ENCODE measurements at places on chromosomes 16 and 17.
A peak's percentile ranks its signal among the peaks of the same experiment; 100 is the strongest.

DNA sequence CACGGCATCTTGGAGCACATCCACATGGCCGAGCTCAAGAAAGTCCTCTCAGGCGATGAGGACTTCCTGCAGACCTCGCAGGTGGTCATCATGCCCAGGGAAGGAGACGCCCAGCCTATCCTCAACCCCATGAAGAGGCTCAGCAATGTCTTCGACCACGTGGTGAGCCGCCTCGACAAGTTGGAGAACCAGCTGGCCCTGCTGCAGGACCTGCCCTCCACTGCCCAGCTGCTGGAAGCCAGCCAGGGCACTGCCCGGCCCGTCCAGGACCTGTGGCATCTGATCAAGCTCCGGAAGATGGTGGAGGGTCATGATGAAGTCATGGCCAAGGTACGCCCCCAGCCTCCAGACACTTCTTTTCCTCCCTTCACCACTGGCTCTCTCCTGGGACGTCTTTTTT is 440 bp downstream of the C16orf96 start:
- no peak for DNase-seq

GRCh38 chr16:79049040-79049439 is 551.5 kb downstream of the MAF start:
- no peak for DNase-seq

DNA sequence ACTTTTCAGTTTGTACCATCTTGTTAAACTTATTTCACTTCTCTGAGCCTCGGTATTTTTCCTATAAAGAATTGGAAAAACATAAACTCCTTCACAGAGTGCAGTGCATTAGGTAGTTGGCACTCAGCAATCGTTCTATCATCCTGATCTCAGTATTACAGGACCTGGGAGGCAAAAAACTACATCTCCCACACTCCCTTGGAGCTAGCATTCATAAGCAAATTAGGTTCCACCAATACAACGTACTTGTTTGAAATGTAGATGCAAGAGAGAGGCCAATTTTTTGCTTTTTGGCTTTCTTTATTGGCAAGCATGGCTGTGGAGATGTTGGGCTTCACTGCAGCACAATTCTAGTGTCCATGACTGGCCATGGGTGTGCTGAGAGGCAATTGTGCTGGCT is 285.2 kb downstream of the CA10 start:
- no peak for DNase-seq

GRCh38 chr16:62665269-62665668 is 629.0 kb upstream of the CDH8 start:
- no peak for DNase-seq

DNA sequence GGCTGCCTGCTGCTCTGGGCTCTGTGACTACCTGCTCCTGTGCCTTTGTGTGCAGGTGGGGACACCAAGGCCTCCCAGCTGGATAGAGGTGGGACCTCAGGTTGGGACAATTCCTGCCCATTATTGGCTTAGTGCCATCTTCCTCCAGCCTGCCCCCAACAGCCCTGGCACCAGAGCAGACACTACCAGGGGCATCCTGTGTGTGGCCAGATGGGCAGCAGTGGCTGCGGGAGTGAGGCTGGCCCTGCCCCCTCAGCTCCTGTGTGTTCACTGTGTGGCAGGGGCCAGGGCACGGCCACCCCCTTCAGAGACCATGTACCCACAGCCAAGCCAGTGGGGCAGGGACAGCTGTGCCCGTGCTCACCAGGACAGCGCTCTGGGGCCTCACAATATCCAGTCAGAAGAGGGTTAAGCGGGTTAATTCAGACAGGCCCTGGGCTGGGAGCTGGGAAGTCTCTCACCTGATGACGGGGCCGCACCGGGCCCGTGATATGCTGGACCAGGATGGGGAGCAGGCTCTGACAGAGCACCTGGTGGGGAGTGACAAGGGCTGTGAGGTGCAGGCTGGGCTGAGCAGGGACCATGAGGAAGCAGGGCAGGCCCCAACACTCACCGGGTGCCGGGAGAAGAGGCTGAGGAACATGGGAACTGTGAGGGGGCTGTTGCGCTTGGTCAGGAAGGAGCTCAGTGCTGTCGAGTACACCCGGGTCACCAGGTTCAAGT is 13.0 kb downstream of the MYBBP1A start:
- DNase-seq: no peak

- DNase-seq: no peak
These were observed 3.0 kb downstream of the SALL1 start for GRCh38 chr16:51147776-51148677.

- peak; percentile 50 for DNase-seq
These were observed 1.3 kb downstream of the TUBB3 start for GRCh38 chr16:89924297-89924924.

- no peak for DNase-seq
These were observed 20.7 kb downstream of the DNAH9 start for GRCh38 chr17:11618861-11619566.

GRCh38 chr16:84888450-84888849 is 68.7 kb downstream of the CRISPLD2 start:
- no peak for DNase-seq

DNA sequence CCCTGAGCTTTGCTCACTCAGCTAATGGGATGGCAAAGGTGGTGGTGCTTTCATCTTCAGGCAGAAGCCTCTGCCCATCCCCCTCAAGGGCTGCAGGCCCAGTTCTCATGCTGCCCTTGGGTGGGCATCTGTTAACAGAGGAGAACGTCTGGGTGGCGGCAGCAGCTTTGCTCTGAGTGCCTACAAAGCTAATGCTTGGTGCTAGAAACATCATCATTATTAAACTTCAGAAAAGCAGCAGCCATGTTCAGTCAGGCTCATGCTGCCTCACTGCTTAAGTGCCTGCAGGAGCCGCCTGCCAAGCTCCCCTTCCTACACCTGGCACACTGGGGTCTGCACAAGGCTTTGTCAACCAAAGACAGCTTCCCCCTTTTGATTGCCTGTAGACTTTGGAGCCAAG is 5.7 kb upstream of the MAPK8IP3 start:
- no peak for DNase-seq

GRCh38 chr16:82701442-82701955 is 74.7 kb downstream of the CDH13 start:
- no peak for DNase-seq

DNA sequence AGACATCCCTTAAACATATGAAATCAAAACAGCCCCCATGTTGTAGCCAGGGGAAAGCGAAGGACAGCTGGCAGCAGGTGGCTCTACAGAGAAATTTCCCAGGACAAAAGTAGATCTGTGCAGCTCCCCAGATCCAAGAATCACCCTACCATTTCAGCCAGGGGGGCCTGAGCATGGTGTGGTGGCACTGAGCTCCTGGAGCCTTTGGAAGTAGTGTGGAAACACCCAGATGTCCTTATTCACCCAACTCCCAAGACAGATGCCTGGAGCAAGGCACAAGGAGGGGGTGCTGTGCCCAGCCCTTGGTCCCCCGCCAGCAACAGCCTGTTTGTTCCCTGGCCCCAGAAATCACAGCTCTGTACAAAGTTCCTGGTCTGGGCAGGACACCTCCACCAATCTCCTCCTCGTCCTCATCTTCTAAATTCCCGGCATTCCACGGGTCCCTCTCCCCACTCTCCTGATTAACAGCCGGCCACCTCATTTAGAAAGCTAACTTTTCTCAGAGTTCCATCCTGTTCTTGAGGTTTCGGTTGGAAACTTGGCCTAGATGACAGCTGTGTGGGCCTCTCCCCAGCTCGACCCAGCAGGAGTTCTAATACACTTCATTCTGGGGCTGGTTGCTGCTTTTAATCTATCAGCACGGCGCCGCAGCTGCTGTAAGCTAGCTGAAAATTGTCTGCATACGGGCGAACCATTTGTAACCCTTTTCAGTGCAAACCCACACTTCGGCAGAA is 191.1 kb downstream of the C16orf78 start:
- peak; percentile 51 for DNase-seq

GRCh38 chr16:11526655-11527350 is 59.9 kb downstream of the LITAF start:
- DNase-seq: no peak

DNA sequence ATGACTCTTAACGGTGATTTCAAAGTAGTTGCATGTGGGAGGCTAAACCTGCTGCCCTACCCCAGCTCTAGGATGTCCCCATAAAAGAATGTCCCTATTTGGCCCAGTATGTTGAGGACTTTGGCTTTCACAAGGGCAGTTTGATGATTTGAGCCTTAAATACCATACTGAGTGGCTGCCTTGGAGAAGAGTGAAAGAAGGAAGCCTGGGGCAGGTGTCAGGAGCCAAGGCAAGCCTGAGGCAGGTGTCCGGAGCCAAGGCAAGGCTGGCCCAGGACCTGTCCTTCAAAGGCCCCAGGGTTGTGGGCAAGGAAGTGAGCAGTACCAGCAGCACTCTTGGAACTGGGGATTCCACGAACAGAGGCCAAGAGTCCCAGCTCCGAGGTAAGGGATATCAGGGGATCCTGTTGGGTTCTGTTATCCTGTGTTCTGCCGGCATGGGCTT is 18.6 kb downstream of the ST6GALNAC2 start:
- no peak for DNase-seq

Data from umbilical cord (tissue), 2 donors.